ENCODE measurements at places on chromosomes 1 and 21.

- DNase-seq: no peak
Measured at GRCh38 chr1:197218857-197219256, 49.2 kb upstream of the CRB1 start.

- no peak for DNase-seq
Measured at GRCh38 chr1:100516857-100517256, 21.1 kb upstream of the GPR88 start.

DNA sequence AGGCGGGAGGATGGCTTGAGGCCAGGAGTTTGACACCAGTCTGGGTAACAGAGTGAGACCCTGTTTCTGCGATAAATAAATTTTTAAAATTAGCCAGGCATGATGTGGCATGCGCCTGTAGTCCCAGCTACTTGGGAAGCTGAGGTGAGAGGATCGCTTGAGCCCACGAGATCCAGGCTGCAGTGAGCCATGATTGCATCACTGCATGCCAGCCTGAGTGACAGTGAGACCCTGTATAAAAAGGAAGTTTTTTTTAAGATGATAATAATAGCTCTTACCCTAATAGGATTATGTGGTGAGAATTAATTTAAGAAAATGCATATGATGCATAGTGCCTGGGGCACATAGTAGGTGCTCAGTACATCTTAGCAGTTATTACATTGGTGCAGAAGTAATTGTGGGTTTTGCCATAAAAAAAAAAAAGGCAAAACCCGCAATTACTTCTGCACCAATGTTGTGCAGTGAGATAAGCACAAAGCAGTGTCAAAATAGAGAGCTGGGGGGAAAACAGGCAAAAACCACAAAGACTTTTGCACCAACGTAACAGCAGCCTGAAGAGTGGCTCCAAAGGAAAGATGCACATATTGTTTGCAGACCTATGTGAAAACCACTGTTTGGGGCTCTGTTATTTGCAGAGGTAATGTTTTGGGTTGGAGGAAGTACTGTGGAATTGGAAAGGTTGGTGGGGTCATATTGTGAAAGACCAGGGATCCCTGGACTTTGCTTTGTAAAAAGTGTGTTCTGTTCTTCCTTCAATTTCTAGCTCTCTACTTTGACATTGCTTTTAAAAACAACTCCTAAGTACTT, 72.4 kb downstream of the PLXNA2 start:
- DNase-seq: no peak

DNA sequence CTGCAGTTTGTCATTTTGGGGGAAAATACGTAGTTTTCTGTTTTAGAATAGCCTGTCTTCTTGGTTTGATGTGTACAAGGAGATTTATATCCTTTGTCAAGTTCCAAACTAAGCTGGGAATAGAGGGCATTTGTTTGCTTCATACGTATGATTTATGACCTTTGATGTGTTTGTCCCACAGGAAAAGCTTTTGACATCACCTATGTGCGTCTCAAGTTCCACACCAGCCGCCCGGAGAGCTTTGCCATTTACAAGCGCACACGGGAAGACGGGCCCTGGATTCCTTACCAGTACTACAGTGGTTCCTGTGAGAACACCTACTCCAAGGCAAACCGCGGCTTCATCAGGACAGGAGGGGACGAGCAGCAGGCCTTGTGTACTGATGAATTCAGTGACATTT, 79.9 kb downstream of the LAMC1 start:
- DNase-seq: no peak

- no peak for DNase-seq
Measured at GRCh38 chr1:19974822-19975416, 4.5 kb downstream of the PLA2G2A start.

- DNase-seq: no peak
Measured at GRCh38 chr1:118862755-118863154, 125.4 kb downstream of the TBX15 start.

DNA sequence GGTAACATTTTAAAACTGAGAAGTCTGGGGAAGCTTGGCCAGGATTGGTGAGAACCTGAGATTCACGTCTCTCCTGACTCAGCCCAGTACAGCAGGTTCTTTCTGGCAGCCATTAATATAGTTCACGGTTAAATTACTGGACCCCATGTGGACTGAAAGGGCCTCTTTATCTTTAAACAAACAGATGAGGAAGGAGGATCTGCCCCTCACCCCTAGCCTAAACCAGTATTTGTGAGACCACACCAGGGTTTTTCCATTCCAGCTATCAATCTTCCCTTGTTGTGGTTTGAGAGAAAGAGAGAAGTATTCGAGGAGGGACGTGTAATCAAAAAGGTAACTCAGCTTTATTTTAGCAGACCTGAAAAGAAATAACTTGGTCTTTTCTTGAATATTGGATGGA, 137.1 kb downstream of the PROX1 start:
- DNase-seq: no peak

GRCh38 chr1:164560556-164560955, 1.6 kb downstream of the PBX1 start:
- DNase-seq: no peak

- no peak for DNase-seq
Measured at GRCh38 chr1:179925922-179926849, 28.4 kb upstream of the CEP350 start.

DNA sequence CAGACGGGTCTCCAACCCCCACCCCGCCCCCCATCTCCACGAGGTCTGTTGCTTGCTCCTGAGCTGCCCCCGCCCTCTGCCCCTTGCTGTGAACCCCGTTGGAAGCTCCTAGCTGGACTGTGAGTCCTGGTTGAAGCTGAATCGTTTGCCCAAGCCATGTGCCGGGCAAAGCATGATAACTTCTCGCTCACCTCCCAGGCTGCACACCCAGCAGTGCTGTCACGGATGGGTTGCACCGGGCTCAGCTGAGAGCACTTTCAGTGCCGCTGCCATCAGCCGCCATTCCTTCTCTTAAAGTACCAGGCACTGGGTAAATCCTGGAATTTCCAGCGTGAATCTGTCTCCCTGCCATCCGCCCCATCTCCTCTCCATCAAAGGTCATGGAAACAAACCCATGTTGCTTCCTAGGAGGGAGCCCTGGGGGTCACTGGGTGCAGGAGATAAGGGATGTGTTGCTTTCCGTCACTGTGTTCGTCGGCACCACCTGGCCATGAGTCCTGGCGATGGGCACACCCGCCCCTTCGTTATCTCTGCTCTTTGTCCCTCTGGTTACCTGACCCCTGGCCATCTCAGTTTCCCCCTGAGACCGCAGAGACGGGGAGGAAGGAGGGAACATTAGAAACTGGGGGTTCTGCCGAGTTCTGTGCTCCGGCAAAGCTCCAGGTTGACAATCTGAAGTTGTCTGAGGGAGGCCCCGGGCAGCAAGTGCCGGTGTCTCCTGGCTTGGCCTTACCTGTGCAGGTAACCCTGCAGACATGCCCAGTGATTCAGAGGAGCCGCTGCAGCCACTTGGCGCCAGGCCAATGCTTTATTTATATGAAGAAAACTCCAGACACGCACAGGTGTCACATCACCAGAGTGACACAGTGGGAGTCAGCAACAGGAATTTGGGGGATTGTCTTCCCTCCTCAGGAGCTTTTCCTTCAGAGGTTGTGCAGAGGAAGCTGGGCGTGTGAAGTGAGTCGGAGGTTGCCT, 2.7 kb downstream of the PDE9A start:
- no peak for DNase-seq

GRCh38 chr1:226108935-226109828, 46.7 kb downstream of the H3-3A start:
- DNase-seq: no peak

- DNase-seq: no peak
Measured at GRCh38 chr1:172386046-172386445, 34.4 kb upstream of the C1orf105 start.

DNA sequence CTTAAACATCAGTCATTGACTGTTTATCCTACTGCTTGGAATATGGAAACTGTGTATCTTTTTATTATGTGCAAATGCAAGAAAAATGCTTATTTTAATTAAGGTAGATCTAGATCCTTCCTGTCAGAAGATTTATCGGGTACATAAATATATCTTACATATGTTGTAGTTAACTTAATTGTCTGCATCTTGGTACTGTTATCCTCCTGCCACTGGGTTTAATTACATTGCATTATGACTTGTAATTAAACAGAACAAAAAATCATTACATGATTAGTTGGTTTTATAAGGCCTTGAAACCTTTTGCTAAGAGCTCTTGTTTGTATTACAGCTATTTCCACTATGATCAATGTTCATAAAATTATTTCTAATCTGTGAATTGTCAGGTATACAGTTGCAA, 211.2 kb downstream of the PTGER3 start:
- DNase-seq: no peak

DNA sequence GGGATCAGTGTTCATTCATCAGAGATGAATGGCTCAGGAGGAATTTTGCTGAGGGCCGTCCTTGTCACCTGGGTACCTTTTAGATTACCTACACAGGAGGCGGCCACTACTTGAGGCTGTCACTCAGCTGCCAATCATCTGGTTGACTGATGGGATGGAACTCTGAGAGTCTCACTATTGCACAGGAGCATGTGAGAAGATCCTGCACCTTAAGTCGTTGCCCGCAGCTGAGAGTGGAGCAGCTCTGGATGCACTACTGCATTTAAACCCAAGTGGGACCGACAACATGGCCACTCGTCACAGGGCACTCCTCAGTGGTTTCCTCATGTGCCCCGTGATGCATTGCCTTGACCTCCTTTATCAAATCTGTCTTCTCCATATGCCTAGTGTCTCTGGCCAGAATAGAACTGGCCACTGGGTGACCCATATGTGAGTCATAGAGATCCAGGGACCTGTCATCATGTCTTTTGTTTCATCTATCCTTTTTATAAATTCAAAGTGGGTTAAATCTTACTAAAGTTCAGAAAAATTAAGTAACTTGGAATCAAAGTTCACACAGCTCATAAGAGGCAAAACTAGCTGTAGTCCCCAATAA, 165.5 kb downstream of the ZSCAN20 start:
- no peak for DNase-seq

GRCh38 chr1:109838838-109839240, 71.8 kb upstream of the CSF1 start:
- DNase-seq: no peak

DNA sequence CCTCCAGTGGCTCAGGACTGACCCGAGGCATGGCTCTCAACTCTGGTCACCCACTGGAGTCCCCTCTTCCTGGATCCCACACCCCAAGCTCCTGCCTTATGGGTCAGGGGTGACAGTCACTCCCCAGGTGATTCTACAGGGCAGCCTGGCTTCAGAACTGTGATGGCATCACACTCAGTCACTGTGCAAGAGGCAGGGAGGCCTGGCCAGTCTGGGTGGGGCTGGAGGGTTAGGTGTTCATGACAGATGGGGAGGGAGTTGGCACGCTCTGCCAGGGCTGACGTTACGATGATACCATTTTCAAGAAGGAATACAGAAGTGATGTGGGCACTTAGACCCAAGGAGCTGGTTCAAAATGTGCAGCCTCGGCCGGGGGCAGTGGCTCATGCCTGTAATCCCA, 25.2 kb upstream of the ABCG1 start:
- no peak for DNase-seq

DNA sequence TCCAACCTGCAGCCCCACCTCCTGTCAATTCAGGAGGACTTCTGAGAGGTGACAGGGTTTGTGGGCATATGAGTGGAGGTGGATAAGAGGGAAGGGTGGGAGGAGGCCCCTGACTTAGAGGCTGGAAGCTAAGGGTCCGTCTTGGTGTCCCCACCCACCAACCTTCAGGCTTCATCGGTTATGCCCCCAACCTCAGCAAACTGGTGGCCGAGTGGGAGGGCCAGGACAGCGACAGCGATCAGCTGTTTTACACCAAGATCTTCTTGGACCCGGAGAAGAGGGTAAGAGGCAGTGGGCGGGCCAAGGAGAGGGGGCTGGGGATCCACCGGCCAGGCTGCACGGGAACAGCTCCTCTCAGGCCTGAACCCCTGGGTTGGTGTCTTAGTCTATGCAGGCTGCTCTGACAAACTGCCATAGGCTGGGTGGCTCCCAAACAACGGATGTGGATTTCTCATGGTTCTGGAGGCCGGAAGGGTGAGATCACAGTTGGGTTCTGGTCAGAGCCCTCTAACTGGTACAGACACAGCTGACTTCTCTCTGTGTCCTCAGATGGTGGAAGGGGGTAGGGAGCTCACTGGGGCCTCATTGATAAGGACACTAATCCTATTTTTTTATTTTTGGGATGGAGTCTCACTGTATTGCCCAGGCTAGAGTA, 18.1 kb downstream of the PLOD1 start:
- DNase-seq: no peak

GRCh38 chr1:245404952-245405351, 250.2 kb downstream of the KIF26B start:
- DNase-seq: no peak

DNA sequence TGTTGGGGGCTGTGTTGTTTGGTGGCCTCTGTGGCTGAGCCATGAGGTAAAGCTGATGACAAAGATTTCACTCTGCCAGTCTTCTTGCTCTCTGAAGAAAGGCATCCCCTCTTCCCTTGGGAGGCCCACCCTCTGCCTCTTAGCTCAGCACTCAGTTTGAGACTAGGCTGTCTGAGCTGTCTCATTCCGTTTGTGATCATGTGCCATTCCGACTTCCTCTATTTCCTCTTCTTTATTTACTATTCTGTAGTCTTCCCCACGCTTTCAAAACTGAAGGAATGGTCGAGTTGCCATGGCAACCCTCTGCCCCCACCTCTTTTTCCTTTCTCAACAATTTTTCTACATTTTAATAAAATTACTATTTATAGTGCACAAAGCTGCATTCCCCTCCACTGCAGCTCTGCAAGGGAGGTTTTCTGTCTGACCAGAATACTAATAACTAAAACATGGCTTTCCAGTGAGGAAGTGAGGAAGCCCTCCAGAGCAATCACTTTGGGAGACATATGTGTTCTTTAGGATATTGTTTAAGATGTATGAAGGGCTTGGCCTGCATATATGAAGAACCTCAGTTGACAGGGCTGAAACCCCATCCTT, 30.8 kb downstream of the KCNA3 start:
- DNase-seq: no peak

GRCh38 chr1:171898941-171899340, 57.6 kb downstream of the DNM3 start:
- no peak for DNase-seq

GRCh38 chr1:225825607-225826007, 15.7 kb downstream of the EPHX1 start:
- no peak for DNase-seq

DNA sequence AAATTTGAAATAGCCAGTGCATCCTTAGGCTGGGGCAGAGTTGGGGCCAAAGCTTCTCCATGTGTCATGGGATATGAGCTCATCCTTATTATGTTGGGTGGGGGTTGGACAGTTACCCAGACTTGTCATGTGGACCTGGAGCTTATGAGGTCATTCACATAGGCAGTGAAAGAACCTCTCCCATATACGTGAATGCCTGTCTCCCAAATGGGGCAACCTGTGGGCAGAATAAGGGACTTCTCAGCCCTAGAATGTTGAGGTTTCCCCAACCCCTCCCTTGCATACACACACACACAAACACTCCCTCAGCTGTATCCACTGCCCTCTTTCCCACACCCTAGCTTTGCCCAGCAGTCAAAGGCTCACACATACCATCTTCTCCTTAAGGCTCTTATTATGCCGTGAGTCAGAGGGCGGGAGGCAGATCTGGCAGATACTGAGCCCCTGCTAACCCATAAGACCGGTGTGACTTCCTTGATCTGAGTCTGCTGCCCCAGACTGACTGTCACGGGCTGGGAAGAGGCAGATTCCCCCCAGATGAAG, 2.3 kb upstream of the IVL start:
- DNase-seq: no peak

- no peak for DNase-seq
Measured at GRCh38 chr1:95085376-95085775, 12.6 kb upstream of the ALG14 start.
